Activated B cell treated with CpG ODN at 0.5 μM for 24 hours (primary cell): ENCODE measurements at places on chromosomes 7 and 10.

- DNase-seq: no peak
These were observed 336.9 kb upstream of the NPSR1 start for GRCh38 chr7:34320926-34321661.

- DNase-seq: no peak
These were observed 17.2 kb upstream of the GIMAP8 start for GRCh38 chr7:150432915-150433892.

DNA sequence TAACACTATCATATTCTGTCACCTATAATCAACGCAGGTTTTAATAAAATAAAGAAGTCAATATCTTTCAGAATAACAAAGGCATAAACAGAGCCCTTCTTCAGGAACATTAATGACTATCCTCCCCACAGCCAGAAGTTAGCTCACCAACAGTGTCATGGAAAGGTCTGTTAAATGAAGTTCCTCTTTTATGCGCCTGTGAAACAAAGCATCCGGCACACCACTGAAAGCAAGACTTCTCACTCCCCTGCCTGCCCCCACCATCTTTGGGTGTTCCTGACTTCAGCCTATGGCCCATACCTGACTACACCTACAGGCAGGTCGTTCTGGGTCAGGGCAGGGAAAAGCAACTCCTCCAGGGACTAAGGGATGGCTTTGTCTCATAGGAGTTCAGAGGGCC, 205.4 kb downstream of the FANK1 start:
- peak; percentile 21 for DNase-seq

DNA sequence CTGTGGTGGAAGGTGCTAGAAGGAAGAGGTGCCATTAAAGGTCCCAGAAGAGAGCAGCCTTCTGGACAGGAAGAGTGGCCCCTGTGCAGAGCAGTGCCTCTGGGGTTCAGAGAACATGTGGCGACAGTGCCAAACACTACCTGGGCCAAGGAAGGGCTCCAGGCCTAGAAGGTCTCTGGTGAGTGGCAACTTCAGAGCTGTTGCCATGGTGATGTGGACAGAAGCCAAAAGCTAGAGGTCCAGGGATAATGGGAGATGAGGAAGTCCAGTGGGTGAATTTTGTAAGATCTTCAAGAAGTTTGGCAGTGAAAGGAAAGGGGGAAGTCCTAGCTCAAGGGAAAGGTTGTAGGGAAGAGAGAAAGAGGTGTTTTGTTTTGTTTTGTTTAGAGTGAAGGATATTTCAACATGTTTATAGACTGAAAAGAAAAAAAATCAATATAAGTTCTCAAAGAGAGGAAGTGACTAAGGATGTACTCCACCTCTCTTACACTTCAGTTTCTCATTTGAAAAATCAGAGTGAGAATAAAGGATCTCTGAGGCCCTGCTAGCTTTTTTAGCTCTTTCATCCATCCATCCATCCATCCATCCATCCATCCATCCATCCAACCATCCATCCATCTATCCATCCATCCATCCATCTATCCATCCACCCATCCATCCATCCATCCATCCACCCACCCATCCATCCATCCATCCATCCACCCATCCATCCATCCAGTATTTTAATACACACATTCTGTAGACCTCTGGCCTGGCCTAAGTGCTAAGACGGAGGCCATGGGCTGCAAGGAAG, 77.1 kb upstream of the DUSP5 start:
- DNase-seq: no peak

- DNase-seq: no peak
These were observed 830 bp upstream of the BMI1 start for GRCh38 chr10:22319980-22320558.

- no peak for DNase-seq
These were observed 222.4 kb upstream of the LRGUK start for GRCh38 chr7:133904776-133905175.

DNA sequence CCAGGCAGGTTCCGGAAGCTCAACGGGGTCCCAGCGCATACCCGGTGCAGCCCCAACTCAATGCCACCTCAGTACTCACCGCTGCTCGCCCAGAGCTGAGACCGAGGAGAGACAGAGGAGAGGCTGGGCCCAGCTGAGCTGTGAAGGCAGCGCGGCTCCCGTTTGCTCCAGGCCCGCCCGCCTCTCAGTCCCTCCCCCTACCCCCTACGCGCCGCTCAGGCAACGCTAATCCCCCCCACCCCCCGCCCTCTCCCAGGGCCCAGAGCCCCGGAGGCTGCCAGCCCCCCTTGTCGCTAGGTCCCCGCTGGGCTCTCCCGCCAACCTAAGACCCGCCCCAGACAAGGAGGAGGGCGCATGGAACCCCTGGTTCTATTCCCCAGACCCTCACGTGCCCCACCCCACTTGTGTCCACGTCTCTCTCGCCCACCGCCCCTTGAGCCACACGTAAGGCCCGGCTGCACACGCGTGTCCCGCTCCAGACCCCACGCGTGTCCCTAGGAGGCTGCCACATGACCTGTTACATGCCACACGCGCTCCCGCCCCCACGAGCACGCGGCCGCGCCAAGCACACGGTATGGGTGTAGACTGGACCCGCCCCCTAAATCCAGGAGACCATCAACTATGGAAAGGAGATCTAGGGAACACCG, at the start of gene PSD:
TSS of gene PSD (minus strand) at position 164 of the 647 bp plus-strand sequence. CDS start 1,747 bp downstream, outside the sequence.
- DNase-seq: no peak

DNA sequence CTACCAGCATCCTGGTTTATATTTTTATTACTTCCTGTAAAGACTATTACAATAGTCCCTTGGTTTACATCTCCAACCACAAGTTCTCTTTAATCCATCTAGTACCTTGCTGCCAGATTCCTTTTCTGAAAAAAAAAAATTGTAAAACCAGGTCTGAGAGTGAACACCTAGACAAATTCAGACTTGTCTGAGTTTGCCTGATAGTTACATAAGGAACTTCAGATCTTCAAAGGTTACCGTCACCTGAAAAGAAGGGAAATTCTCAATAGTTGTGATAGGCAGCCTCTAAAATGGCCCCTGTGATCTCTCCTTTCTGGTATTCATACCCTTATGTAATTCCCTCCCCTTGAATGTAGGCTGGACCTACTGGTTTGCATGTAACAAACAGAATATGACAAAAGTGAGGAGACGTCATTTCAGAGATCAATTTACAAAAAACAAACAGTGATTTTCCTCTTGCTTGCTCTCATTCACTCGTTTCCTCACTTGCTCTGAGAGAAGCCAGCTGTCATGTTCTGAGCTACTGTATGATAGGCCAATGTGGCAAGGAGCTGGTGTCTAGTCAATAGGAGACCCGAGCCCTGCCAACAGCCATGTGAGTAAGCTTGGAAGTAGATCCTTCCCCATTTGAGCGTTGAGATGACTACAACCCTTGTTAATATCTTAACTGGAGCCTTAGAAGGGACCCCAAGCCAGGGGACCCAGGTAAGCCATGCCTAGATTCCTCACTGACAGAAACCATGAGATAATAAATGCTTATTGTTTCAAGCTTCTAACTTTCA, 110.9 kb upstream of the LSM8 start:
- DNase-seq: no peak
